ENCODE measurements at places on chromosomes 4 and X. TPM values are rescaled to one million over a fixed set of nuclear protein-coding genes. Genes with fewer than 3 reads are reported as not detected.

GRCh38 chr4:98773638-98774037 is 115.2 kb upstream of the TSPAN5 start:
- no peak for DNase-seq

Gene DMRTC1
- total RNA-seq = not detected

DNA sequence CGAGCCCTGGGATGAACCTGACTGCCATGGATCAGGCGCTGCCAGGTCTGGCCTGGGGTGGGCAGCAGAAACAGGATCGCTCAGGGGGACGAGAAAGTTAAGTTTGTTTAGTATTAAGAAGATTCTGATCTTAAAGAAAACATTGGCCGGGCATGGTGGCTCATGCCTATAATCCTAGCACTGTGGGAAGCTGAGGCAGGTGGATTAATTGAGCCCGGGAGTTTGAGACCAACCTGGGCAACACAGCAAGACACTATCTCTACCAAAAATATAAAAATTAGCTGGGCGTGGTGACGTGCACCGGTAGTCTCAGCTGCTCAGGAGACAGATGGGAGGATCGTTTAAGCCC is 696 bp upstream of the FLNA start:
- no peak for DNase-seq

- DNase-seq = no peak
These were observed 836.0 kb downstream of the TRIML1 start for GRCh38 chr4:188975271-188975670.

DNA sequence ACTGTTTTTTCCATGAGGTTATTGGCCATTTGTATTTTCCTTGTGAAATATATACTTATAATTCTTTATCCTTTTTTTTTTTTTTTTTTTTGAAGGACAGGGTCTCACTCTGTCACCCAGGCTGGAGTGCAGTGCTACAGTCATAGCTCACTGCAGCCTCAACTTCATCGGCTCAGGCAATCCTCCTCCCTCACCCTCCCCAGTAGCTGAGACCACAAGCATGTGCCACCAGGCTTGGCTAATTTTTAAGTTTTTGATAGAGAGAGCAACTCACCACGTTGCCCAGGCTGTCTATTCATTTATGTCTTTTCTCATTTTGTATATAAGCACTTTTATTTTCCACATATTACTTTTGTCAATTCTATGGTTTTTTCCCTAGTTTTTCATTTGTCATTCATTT is 16.8 kb downstream of the RBPJ start:
- no peak for DNase-seq

DNA sequence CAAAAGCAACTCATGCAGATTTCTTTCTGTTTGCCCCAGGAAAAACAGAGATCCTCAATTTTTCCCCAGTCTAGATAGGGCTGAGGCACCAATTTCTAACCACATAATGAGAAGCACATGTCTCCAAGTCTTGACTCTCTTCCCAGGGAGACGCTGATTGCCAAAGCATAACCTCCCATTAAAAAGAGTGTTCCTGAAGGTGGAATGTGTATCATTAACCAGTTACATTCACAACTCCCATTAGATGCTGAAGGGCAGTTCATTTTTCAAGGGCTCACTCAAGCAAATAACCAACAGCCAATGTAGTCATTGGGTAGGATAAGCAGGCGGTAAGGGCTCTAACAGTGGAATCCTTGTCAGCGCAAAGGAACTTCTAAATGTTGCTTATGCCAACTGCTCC is 27.5 kb downstream of the TMEM47 start:
- peak; percentile 4 for DNase-seq

Gene KLHL4
- total RNA-seq = 3.2 TPM

GRCh38 chr4:189823591-189823990 is 117.1 kb upstream of the FRG1 start:
- DNase-seq = no peak

GRCh38 chrX:134625315-134625718 is 33.0 kb downstream of the PLAC1 start:
- no peak for DNase-seq

Gene SERTM2
- total RNA-seq = 0.10 TPM
